ENCODE measurements at places on chromosomes 4 and X.

GRCh38 chr4:26867914-26868684 lies 7.5 kb downstream of the STIM2 start:
- DNase-seq = no peak

DNA sequence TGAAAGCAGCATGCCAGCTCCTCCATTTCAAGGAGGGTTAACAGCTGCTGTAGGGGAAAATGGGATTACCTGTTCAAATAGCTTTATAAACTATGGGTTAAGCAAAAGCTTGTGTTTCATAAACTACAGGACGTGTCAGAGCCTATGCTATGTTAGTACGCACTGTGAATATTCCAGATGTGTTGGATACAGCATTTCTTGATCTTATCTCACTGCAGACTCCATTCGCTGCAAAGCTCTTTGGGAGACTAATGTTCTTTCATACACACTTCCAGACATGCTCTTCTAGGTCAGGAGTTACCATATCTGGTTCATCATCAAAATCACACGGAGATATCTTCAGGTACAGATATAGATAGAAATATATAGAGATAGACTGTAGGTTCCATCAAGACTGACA lies 281.2 kb upstream of the FAM241A start:
- DNase-seq = no peak

- no peak for DNase-seq
These were observed 36.6 kb upstream of the SH3D19 start for GRCh38 chr4:151361966-151362365.

GRCh38 chr4:186949847-186950246 lies 226.2 kb upstream of the FAT1 start:
- DNase-seq = no peak

GRCh38 chr4:103443324-103443723 lies 245.2 kb upstream of the CENPE start:
- peak; percentile 8 for DNase-seq
